ENCODE measurements at places on chromosomes 4 and X. TPM values are rescaled to one million over a fixed set of nuclear protein-coding genes. Genes with fewer than 3 reads are reported as not detected.

P2RY4 gene
- total RNA-seq = not detected

- H3K27ac ChIP-seq = no peak overlapping the region
- H3K27me3 ChIP-seq = peaks cover 18% of the 10 kb centered on the region
- H3K36me3 ChIP-seq = no peaks in the 10 kb centered on the region
- no peaks in the 10 kb centered on the region for H3K4me1 ChIP-seq
- no peak for DNase-seq
These were observed 289.7 kb downstream of the STK32B start for GRCh38 chr4:5340991-5341451.

GRCh38 chr4:166896254-166896653, 338.0 kb downstream of the SPOCK3 start:
- no peak overlapping the region for H3K27ac ChIP-seq

DNA sequence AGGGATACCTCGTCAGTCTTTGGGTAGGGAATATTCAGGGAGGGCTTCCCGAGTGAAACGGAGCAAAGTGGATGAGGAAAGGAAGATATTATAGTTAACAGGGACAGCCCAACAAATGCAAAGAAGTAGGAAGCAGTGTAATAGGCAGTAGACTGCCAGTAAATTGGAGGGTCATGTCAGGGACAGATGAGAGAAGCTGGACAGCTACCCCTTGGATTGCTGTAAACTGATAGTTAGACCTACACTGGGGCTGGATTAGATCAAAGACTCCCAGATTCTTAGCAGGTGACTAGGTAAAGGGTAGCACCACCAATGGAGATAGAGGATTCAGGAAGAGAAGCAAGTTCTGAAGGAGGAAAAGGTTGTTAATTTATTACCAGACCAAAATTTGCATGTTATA, 48.0 kb downstream of the NPNT start:
- no peak for DNase-seq
- no peaks in the 10 kb centered on the region for H3K27me3 ChIP-seq
- H3K27ac ChIP-seq = no peak overlapping the region
- no peaks in the 10 kb centered on the region for H3K4me1 ChIP-seq

DMRTC1 gene
- not detected for total RNA-seq

UGT2B15 gene
- not detected for total RNA-seq

GRCh38 chrX:153395613-153396319, 5.4 kb downstream of the PNMA6E start:
- no peak overlapping the region for H3K27ac ChIP-seq
- DNase-seq = no peak
- no peak overlapping the region for H3K4me3 ChIP-seq
- 0 out of 2 replicates have a peak, but pooled peaks cover 6% of the 10 kb centered on the region for H3K27me3 ChIP-seq
